ENCODE measurements at places on chromosomes 4 and X.

DNA sequence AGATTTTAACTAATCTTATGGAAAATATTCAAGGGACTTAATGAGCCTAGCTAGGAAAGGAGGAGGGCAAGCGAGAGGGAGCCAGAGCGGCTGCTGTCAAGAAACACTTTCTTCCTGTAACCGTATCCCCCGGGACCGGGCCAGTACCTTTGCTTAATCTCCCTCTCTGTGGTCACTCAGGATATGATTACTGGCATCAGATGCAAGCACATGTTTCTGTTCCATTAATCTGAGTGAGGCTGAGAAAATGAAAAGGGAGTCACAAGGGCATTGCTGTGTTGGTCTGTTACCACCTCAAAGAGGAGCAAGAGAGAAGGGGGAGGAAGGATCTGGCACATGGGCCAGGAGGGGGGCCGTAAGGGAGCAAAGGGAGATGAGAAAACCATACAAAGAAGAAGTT, 356.7 kb upstream of the GATB start:
- DNase-seq: no peak

DNA sequence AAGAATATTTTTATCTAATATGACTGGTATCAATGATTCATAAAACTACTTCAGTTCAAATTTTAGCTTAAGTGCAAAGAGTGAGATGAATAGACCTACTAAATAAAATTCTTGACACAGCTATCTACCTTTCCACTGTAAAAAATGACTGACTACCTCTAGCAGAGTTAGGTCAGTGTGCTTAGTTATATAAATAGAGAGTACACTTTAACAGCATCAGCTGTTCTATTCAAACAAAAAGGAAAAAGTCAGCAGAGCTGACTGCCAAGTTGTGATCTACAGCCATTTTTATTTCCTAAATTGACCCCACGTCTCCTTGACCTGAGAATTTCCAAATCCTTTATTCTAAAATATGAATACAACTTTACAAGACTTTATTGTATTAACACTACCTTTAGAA, 262.4 kb downstream of the CAMK2D start:
- DNase-seq: no peak

DNA sequence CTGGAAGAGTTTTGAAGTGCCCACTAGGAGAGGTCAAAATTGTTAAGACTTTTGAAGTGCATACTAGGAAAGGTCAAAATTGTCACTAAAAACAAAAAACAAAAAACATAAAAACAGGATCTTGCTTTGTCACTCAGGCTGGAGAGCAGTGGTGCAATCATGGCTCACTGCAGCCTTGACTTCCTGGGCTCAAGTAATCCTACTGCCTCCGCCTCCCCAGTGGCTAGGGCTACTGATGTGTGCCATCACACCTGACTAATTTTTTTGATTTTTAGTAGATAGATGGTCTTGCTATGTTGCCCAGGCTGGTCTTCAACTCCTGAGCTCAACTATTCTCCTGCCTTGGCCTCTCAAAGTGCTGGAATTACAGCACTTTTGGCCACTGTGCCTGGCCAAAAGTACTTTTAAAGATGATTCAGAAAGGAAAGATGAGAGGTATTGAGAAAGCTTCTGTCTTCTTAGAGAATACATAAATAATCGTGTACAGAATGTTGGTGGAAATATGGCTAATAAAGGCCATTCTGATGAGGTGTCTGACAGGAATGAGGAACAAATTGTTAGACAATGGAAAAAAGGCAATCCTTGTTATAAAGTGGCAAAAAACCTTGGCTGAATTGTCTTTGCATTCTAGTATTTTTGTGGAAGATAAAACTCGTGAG, 43.3 kb upstream of the STX18 start:
- DNase-seq: no peak

- DNase-seq: no peak
Measured at GRCh38 chr4:147786031-147786430, 54.1 kb downstream of the ARHGAP10 start.

DNA sequence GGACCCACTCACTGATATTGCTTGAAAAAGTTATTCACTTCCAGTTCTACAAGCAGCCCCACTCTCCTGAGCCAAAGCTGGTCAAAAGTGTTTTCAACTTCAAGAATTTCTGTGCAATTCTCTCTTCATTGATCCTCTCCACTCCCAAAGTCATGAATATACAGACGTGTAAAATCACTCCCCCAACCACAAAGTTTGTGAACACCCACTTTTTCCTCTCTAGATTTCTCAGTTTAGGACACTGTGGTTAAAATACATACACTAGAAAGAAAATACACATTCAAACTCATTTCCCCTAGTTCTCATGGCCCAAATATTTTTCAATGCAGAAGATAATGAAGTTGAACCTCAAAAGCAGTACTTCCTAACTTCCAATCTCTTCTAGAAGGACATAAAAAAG, 116.3 kb downstream of the MSN start:
- no peak for DNase-seq

GRCh38 chr4:159175989-159176375, 73.1 kb downstream of the RAPGEF2 start:
- DNase-seq: no peak

- no peak for DNase-seq
Measured at GRCh38 chr4:110614173-110614963, 8.5 kb downstream of the PITX2 start.

GRCh38 chrX:28625223-28625622, 38.0 kb downstream of the IL1RAPL1 start:
- no peak for DNase-seq

DNA sequence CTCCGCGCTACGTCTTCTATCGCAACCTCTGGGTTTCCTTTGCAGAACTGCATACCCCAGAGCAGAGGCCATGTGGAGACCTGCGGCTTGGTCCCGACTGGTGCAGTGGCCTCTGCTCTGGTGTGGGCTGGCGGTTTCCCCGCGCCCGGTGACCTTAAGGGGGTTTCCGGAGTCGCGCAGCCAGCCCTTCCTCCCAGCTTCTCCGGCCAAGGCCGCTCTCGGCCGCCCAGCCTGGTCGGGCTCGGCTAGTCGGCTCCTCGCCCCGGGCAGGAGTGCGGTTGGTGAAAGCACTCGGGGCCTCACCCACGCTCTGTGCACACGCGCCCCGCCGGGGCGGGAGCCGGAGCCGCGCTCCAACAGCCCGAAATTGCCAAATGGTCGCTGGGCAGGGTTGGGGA, 84.9 kb downstream of the BCOR start:
- DNase-seq: no peak

DNA sequence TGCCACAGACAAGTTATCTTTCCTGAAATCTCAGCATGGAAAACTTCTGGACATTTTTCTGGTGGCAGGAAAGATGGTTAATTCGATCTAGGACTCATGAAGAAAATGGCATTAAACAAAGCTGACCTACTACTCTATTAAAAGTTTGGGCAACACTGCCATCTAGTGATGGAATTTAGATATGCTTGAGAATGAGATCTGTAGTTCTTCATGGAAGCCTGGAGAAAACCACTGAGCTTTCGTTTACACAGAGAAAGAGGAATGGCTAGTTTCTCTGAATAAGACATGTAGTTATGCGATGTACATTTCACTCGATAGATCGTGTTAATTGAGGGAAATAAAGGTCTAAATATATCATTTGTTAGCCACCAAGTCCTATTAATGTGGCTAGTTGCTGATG, 51.7 kb upstream of the CHRDL1 start:
- peak; percentile 37 for DNase-seq

GRCh38 chrX:68989456-68989855, 160.6 kb downstream of the EFNB1 start:
- DNase-seq: no peak

DNA sequence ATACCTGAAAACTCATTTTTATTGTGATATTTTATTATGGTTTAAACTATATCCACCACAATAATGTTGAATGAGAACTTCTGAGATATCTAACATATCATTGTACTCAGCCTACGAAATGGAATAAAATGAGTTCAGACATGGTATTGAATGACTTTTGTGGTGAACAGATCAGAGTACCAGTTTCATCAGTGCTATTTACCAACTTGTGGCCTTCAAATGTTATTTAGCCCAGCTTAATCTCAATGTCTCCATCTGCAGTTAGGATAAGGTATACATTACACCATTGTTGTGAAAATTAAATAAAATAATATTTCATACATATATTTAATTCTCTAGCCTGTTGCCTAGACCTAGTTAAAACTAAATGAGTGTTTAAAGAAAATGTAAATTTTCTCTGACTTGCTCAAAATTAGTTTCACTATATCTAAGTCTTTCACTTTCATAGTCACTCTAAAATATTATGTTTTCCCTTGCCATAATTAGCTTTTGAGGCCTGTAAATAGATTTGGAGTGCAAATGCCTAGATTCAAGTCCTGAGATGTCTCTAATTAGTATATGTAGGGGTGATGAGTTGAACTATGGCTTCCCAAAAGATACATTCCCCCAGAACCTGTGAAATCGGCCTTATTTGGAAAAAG, 594.2 kb downstream of the STPG2 start:
- DNase-seq: peak; percentile 3

DNA sequence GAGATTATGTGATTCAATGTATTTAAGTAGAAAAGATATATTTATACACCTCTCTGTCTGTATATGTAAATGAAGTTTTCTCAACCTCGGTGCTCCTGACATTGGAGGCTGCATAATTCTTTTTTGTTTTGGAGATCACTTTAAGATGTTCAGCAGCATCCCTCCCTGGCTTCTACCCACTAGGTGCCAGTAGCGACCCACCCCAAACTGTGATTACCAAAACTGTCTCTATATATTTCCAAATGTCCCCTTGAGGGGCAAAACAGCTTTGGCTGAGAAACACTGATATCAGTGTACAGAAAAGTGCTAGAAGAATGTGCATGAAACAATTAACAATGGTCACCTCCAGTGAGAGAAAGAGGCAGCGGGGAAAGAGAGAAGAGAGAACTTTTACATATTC, 51.2 kb downstream of the DCX start:
- no peak for DNase-seq

- DNase-seq: no peak
Measured at GRCh38 chr4:142316025-142316424, 530.1 kb downstream of the INPP4B start.

DNA sequence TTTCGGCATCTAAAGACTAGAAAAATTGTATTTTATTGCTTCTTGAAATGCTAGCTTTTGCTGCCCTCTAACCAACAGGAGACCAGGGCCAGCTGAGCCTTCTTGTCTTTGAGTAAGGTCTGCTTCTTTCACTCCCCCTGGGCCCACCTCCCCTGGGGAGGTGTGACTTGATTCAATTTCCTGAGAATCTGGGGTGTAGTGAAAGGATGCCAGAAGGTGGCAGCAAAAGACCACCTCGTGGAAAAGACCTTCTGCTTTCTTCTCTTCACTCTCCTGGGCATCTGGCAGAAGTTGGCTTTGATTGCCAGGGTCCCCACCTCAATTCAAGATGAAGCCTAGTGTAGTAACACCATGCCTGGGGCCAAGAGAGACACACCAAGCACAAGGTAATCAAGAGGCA, 96.5 kb upstream of the MAOA start:
- DNase-seq: peak; percentile 28

- DNase-seq: no peak
Measured at GRCh38 chr4:97645071-97645821, 498.0 kb downstream of the STPG2 start.

GRCh38 chrX:75155447-75155826, 646 bp downstream of the ABCB7 start:
- no peak for DNase-seq

DNA sequence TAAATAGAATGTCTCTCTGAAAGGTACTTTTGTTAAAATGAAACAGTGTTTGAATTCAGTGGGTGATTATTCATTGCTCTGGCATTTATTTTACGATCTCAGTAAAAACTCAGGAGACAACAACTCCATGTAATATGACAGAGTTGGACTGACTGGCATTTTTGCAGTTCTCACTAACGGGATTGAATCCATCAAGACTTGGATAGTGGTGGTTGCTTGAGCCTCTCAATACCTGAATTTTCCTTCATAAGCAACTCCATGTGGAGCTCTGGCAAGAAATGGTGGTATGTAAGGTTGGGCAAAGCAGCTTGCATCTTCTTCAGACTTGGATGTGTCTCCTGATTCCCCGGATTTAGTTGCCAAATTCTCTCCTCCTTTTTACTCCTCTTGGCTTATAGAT, 72.7 kb downstream of the FRMPD4 start:
- no peak for DNase-seq

DNA sequence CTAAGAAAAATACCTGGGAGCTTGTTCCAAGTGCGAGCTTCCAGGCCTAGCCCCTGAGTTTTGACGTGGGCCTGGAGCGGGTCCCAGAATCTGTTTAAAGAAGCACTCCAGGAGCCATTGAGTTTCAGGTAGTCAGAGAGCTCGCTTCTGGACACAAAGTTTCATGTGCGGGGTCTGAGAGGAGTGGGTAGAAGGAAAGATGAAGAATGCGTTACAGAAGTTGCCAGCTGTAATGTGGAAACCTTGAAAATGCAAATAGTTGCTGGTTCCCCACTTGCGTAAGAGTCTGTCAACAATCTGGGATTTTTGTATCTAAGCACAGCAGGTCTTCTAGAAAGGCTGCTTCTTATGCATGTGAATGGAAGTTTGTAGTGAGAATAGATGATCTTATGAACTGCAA, 77.5 kb upstream of the CLCN4 start:
- no peak for DNase-seq

DNA sequence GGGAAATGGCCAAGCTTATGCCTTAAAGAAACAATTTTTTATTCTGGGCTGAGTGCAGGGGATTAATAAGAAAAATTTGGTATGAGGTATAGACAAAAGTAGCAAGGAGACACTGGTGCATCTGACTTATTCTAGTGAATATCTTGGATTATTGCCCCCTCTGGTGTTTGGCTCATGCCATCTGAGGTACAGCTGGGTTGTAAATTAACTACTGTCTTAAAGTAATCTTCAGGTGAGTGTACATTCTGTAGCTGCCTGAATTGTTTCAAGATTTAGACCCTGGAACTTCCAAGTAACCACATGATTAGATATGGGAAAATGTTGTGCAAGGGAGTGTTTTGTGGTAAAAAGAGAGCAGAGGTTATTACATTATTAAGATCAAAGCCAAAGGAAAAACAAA, 988.7 kb downstream of the FAM133A start:
- DNase-seq: no peak

DNA sequence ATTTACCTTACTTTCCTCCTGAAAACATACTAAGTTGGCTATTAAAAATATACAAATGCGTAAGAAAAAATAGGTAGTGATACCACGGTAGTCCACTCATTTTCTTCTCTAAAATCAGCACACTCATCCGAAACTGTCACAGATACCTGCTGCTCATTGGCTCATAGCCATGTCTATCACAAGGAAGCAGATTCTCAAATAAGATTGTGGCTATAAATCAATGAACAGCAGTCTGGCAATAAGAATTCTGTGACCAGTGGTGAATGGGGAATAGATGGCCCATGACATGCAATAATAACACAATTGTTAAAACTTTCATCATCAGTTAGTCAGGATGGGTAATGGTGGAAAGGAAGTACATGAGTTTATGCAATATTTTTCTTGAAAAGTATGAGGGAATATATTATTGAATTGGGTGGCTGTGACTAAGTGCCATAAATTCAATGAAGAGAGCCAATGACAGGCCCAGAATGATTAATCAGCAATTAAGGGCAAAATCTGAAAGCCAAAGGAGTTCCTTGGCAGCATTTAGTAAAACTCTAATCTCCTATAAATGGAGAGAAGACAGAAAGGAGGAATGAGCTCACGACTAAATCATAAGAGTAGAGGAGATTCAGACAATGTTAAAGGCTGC, 202.3 kb upstream of the NEIL3 start:
- no peak for DNase-seq

Measured in HCT116 (cell line).